Osteocyte (in vitro differentiated cells): ENCODE measurements at places on chromosomes 7 and 10.

DNA sequence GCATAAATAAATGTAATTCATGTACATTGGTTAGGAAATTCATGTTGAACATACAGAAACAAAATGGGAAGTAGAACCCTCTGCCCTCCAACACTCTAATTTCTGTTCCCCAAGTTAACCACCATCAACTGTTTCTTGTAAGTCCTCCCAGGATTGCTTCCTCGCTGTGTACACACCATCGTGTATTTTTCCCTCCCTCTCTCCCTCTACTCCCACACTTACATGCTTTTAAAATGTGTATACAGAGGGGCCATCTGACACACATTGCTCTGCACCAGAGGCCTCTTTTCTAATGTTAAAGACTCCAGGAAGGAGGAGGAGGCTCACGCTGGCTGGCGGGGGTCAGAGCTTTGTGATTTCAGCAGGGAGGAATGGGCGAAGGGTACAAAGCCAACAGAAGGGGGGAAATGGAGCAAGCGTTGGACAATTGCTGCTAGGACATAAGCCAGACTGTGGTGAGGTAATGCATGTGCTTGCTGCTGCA lies 1.9 kb upstream of the EPHA1 start:
- DNase-seq: no peak

GRCh38 chr7:105932835-105933477 lies 30.1 kb upstream of the CDHR3 start:
- DNase-seq: no peak

GRCh38 chr10:116764979-116765378 lies 22.6 kb upstream of the HSPA12A start:
- DNase-seq: no peak

DNA sequence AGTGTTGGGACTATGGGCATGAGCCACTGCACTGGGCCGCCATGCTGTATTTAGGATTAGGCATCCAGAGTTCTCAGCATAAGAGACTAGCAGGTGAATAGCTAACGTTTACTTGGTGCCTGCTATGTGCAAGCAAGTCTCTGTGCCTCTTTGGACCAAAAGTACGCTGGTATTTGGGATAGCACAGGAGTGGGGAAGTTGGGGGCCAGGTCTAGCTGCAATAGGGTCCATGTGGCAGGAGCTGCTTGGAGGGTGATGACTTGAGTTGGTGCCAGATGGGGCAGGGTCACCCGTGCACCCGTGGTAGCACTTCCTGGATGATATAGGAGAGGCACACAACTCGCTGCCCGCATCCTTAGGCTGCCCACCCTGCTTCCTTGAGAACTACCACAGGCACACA lies 22.4 kb downstream of the NACAD start:
- no peak for DNase-seq

DNA sequence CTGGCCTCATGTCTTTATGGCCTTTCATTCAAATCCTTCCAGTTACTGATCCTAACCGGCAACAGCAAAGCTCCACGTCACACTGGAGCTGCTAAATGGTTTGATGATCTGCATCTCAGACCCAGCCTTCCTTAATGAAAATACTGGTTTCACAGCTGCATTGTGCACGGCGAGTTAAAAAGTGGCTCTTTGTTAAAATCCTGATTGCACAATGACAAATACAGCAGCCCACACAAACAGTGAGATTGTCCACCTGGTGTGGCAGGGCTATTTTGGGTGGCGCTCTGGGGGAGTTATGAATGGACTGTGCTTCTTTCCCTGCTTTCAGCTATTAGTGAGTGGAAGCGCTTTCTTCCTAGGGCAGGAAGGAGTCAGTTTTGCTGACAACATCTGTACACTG lies 63.4 kb upstream of the C1QL3 start:
- DNase-seq: no peak

GRCh38 chr10:97640868-97641811 lies 669 bp downstream of the PI4K2A start:
- DNase-seq: no peak

GRCh38 chr7:32761451-32762205 lies 129.9 kb downstream of the KBTBD2 start:
- no peak for DNase-seq

GRCh38 chr10:79483948-79484347 lies 28.4 kb upstream of the EIF5AL1 start:
- no peak for DNase-seq

- no peak for DNase-seq
Measured at GRCh38 chr7:151135525-151135845, 32.0 kb downstream of the GBX1 start.

DNA sequence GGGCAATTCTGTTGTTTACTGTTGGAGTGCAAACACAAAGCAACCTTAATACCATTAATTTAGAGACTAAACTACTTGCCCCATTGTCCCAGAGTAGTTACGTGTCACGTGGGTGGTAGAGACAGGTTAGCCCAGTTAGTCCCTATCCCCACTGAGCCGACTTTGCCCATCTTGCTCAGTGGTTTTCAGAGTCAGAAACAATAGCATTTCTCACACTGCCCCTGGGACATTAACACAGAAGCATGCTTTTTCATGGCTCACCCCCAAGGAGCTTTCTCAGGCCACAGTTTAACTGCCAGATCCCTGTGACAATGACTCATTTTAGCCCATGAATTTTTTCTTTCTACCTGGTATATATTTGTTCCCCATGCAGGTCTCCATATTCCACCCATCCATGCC lies 271.0 kb downstream of the POU6F2 start:
- DNase-seq: no peak

GRCh38 chr7:104039363-104039762 lies 49.9 kb upstream of the RELN start:
- DNase-seq: no peak

GRCh38 chr7:139043823-139044812 lies 8.3 kb upstream of the ZC3HAV1L start:
- DNase-seq: no peak

GRCh38 chr10:76022366-76022765 lies 590.9 kb downstream of the LRMDA start:
- no peak for DNase-seq

DNA sequence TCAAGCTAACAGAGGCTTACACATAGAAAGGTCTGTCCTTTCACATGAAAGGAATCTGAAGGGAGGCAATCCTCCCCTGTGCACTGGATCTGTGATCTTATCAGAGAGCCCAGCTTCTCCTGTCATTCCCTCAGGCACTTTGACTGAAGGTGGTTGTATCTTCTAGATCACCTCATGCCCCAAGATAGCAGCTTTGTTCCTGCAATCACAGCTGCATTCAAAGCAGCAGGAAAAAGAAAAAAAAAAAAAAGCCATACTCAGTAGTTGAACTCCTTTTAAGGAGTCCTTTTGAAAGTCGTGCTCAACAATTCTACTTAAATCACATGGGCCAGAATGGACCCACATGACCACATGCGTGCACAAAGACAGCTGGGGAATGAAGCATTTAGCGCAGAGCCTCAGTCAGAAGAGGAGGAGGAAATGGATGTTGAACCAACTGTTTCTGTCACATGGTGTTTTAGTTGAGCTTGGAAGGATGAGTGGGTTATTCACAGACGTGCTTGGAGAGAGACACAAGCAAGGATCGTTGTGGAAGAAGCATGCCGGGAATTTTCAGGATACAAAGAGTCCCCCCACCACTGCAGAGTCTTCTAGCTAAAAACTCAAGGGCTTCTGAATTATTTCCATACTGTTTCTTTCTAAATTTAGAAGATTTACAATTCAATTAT lies 13.0 kb upstream of the PFKP start:
- DNase-seq: no peak

- no peak for DNase-seq
Measured at GRCh38 chr7:37249240-37249639, 199.4 kb downstream of the ELMO1 start.

DNA sequence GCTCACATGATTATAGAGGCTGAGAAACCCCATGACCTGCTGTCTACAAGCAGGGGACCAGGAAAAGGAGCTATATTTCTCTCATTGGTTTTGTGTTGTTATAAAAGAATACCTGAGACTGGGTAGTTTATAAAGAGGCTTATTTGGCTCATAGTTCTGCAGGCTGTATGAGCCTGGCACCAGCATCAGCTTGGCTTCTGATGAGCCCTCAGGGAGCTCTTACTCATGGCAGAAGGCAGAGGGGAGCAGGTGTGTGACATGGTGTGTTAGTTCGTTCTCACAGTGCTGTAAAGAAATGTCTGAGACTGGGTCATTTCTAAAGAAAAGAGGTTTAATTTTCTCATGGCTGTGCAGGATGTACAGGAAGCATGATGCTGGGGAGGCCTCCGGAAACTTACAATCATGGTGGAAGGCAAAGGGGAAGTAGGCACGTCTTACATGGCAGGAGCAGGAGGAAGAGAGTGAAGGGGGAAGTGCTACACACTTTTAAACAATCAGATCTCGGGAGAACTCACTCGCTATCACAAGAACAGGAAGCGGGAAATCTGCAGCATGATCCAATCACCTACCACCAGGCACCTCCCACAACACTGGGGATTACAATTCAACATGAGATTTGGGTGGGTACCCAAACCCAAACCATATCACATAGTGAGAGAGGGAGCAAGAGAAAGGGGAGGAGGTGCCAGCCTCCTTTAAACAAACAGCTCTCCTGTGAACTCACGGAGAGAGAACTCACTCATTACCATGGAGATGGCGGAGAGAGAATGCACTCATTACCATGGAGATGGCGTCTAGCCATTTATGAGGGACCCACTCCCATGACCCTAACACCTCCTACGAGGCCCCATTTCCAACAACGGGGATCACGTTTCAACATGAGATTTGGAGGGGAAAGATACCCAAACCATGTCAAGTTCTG lies 133.4 kb downstream of the JCAD start:
- DNase-seq: no peak

DNA sequence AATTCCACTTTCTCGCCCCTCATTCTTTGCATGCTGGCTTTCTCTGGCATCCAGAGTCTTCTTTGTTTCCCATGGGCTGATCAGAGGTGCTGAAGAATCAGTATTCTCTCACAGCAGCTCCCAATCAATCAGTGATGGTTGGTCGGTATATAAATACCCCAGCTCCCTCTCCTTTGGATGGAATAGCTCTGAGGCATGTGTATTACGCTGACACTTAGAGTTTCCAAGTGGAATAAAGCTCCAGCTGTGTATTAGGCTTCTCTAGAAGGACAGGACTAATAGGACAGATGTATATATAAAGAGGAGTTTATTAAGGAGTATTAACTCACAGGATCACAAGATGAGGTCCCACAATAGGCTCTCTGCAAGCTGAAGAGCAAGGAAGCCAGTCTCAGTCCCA lies 218.3 kb upstream of the GRB10 start:
- no peak for DNase-seq
